ENCODE measurements at places on chromosomes 13 and 19.
A peak's percentile ranks its signal among the peaks of the same experiment; 100 is the strongest.

GRCh38 chr19:50768277-50768676 is 2.0 kb upstream of the GPR32 start:
- DNase-seq: no peak

DNA sequence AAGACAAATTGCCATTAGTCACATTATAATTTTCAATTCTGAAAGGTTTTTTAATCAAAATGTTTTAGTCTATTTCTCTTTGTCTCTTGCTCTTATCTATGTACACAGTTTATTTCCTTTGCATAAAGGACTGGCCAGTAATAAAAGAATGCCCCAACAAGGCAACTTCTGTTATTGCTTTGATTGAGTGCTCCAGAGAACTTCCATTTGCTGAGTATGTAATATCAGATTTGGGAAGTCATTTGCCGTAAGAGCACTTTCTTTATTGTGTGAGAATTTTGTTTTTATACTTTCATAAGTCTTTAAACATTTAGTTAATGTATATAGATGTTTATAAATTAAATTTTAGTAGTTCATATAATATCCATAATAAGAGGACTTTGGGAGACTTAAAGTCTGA is 1140.4 kb downstream of the PCDH9 start:
- no peak for DNase-seq

DNA sequence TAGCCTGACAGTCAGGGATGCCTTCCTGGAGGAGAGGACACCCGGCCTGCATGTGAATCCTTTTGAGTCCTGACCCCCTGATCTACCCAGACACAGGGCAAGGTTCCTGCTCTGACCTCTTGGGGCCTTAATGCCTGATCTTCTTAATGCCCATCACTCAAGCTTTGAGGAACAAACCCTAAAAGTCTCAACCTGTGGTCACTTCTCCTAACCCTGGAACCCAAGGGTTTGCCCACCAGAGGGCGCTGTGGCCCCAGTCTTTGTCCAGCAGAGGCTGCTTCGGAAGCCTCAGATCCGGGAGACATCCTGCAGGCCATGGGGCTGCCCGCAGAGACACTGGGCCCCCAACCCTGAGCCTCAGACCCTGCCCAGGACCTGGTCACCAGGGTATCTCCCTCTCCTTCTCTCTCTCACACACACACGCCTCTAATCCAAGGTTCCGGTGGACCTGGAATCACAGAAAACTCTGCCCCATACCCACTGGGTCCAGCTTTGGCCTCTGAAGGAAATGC is 9.8 kb upstream of the DPF1 start:
- DNase-seq: peak; percentile 19

- DNase-seq: no peak
Observed at GRCh38 chr13:112509190-112509589, 78.8 kb downstream of the TUBGCP3 start.

DNA sequence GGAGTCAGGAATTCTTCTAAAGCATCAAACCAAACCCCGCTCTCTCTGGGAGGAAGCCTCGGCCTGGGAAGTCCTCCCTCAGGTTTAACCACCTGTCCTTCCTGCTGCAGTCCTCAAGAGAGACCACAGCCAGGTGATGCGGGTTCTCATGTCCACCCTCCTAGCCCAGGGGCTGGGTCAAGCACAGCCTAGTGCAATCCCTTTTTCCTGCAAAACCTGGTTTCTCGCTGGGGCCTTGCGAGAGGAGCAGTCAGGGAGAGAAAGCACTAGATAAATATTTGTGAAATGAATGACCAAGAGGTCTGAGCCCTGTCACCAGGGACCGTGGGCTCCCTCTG is 2.4 kb downstream of the SLC8A2 start:
- no peak for DNase-seq

- no peak for DNase-seq
Observed at GRCh38 chr13:26253262-26253786, 605 bp upstream of the CDK8 start.

GRCh38 chr19:29538651-29539050 is 12.9 kb downstream of the VSTM2B start:
- no peak for DNase-seq

DNA sequence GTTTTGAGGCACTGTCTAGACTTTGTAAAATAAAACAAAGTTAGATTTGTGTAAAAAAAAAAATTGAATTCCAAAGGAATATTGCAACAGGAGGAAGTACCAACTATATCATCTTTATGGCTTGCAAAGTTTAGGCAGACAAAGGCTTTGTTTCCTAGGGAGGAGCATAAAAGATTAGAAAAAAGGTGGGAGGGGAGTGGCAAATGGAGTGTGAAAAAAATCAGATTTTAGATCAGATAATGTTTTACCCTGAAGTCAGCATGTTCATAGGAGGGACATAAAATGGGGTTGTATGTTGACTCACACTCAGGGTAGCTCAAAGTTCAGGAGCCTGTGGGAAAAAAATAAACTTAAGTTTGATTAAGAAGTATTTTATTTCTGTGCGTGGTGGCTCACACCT is 3.7 kb downstream of the ZNF85 start:
- no peak for DNase-seq

DNA sequence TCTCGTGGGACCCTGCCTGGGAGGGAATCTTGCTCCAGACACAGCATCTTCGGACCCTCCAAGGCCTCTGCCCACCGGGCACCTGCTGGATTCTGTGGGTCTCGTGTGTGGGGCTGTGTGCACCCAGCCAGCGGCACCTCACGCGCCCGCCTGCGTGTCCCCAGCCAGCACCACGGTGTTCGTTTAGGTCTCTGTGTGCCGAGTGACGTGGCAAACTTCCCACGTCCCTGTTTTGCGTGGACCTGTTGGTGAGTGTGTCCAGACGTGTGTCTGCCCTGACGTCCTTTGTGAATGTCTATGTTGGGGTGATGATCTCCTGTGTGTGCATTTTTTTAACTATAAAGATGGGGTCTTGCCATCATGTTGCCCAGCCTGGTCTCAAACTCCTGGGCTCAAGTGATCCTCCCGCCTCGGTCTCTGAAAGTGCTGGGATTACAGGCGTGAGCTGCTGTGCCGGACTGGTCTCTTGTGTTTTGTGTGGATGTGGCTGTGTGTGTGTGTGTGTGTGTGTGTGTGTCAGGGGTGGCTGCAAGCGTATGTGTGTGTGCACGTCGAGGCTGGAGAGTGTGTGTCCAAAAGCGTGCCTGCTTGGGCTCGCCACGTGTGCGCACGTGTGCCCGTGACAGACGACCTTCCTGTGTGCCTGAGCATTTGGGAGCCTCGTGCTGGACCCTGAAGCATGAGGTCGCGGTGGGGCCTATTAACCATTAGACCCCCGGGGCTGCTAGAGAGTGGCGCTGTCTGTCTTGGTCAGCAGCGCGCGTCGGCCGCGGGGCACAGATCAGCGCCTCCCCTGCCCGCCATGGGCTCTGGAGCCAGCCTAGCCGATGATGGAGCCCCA is 15.7 kb downstream of the ARID3A start:
- DNase-seq: no peak

- peak; percentile 69 for DNase-seq
Observed at GRCh38 chr13:77698201-77699058, 943 bp downstream of the SLAIN1 start.

GRCh38 chr13:91417660-91418325 is 19.4 kb downstream of the GPC5 start:
- DNase-seq: no peak

DNA sequence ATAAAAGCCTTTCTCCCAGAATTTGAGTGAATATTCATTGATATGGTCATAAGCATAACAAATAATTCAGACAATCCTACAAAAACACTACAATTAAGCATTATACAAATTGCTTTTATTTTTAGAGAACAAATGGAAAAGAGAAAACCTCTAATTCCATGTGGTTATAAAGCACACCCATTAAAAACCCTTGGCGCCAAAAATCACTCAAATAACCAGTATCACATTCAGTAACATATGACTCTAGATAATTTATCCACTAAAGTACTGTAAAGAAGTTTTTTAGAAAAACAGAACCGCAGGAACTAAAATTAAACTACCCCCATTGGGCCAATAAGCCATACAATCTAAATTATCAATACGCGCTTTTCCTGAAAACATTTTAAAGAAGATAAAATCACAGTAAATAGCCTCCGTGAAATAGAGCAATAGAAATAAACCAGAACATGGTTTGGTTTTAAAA is 569 bp downstream of the LCP1 start:
- no peak for DNase-seq

DNA sequence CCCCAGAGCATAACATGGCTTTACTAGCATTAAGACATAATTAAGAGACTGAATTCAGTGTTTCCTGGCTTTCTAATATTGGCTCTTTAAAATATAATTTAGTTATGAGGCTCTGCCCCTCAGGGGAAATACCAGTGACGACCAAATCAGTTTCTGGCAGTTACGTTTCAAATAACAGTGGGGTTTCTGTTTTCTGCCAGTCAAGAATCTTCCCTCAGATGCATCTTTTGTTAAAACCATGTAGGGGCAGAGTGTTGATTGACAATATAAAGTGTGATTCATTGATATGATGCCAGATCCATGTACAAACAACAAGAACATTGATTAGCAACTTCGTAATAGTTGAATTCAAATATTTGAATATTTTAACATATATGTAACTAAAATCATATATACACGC is 1169.7 kb downstream of the DIAPH3 start:
- no peak for DNase-seq
